ENCODE measurements at places on chromosomes 5 and 9.

- DNase-seq, result no peak
Measured at GRCh38 chr9:122396614-122397148, 25.9 kb downstream of the PTGS1 start.

DNA sequence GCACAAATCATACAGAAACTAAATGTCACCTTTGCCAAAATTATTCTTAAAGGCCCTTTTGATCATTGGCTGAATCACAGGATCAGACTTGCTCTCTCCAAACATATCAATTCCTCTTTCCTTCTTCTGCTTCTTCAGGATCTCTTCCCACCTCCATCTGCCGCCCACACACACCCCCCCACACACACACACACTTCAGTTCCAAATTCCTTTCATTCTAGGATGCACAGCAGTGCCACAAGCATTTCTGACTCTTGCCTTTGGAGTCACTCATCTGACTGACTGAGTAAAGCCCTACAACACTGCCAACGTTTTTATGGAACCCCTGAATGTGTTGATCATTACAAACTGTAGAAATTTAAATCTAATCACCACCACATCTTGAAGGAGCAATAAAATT lies 22.9 kb downstream of the DNAH5 start:
- no peak for DNase-seq

- DNase-seq, result no peak
Measured at GRCh38 chr9:6184749-6185645, 30.6 kb upstream of the IL33 start.

DNA sequence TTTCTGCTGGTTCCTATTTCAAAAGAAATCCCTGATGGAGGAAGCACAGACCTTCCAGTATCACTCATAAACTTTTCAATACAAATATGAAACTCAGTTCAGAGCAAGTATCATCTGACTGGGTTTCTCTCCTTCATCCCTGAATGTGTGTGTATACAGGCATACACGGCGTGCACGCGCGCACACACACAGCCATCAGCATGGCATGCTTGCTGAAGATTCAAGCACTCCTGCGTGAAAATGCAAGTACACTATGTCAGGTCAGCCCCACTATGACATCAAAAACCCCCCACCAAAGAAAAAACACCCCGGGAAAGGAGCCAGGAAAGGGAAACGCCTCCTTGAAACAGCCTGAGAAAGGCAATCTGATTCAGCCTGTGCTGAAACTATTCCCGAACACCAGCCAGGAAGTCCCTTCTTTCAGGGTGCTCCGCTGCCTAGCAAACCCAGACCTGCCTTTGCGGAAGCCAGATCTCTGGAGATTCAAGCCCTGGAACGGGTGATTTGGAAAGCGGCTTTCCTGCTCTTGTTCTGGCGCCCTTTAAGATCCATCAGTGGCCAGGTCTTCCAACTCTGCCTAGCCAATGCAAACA lies 831 bp downstream of the KLHL3 start:
- DNase-seq, result no peak

GRCh38 chr9:125851979-125852378 lies 104.8 kb downstream of the PBX3 start:
- DNase-seq, result no peak

- peak; percentile 78 for DNase-seq
Measured at GRCh38 chr9:21110708-21111576, 30.7 kb downstream of the IFNW1 start.

DNA sequence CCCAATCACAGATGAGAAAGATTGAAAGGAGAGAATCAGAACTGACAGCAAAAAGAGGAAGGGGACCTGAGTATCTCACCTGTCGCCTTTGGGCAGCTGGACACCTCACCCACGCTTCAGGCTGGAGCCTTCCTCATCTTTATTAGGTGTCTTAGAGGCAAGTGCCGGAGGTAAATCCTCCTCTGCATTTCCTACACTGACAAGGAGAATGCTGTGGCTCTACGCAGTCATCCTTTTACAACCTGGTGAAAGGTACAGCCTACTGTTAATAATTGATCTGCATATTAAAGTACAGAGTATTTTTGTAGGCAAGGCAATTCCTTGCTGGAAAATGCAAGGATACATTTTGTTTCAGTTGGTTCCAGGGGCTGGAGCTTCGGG lies 34.8 kb downstream of the PRLR start:
- DNase-seq, result no peak

GRCh38 chr9:35481347-35481975 lies 8.4 kb upstream of the RUSC2 start:
- no peak for DNase-seq

- no peak for DNase-seq
Measured at GRCh38 chr5:50863534-50864170, 197.2 kb downstream of the PARP8 start.

DNA sequence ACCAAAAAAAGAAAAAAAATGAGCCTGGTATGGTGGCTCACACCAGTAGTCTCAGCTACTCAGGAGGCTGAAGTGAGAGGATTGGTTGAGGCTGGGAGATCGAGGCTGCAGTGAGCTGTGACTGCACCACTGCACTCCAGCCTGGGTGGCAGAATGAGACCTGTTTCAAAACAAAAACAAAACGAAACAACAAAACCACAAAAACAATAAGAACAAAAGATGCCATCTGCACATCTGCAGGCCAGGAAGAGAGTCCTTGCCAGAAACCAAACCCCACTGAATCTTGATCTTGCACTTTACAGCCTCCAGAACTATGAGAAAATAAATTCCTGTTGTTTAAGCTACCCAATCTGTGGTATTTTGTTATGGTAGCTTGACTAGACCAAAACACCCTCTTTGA lies 207.7 kb downstream of the YTHDC2 start:
- DNase-seq, result no peak

DNA sequence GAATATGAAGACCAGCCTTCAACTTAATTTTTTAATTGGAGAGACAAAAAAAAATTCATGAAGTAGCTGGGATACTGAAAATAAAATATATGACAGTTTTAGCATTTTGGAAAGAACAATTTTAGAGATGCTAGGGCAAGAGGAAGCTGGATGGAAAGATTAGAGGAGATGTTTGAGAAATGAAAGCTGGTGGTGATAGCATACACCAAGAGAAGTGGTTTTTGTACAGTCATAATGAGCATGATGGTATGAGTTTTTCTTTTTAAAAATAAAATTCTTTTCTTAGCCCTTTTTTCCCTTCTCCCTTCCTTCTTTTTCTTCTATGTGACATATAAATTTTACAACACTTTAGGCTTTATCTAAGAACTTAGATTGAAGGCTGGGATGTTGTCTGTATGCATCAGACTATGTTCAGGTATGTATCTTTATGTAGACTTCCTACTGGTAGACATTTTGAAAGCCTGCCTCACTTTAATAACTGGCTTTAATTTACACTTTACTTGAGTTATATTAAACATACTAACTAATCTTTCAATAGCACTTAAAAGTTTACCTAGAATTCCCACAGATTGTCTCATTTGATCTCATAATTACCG lies 522.5 kb downstream of the TLE4 start:
- DNase-seq, result no peak

GRCh38 chr9:78973907-78974306 lies 597.9 kb upstream of the TLE4 start:
- DNase-seq, result no peak

- DNase-seq, result no peak
Measured at GRCh38 chr5:143235423-143235822, 168.1 kb downstream of the NR3C1 start.

GRCh38 chr5:177100714-177101121 lies 14.0 kb downstream of the FGFR4 start:
- no peak for DNase-seq

DNA sequence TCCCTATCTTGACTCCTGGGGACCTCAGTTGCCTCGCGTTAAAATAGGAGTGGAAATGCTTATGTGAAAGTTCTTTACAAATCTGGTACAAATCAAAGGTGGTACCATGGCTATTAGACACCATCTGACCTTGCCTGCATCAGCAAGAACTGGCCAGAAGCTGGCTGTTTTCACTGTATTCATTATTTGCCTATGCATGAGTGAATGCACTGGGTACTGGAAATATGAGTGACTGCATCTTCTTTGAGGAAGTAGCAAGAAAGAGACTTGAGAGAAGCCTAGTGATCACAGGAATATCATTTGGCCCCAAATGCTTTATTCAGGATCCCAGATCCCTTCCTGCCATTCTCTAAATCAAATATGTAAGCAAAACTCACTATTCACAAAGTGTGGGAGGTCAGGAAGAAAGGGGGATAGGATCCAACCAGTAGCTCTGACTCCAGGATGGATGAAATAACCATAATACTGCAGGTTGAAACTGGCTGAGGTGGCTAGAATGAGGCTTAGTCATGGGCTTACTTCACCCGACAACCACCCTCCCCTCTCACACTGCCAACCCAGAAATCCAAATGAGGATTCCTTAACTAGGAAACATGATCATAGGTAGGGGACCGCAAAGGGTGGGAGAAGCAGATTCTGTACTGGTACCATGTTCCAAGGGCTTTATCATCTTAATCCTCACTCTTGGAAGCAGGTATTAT lies 56.7 kb downstream of the FAM114A2 start:
- DNase-seq, result no peak

DNA sequence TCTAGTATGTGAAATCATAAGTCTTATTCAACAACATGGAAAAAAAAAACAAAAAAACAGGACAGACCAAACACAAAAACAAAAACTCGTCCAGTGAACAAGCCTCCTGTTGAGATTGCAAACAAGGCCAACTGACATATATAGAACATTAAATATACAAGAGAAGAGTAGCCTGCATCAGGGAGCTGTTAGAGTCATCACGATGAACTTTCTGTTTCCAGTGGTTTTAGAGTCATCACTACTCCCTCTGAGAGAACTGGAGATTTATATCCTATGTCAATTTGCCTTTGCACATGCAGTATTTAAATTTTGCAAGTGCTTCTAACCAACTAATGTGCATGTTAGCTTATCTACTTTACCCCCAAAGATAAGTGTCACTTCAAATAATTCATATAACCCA lies 9.9 kb downstream of the SNCAIP start:
- no peak for DNase-seq

DNA sequence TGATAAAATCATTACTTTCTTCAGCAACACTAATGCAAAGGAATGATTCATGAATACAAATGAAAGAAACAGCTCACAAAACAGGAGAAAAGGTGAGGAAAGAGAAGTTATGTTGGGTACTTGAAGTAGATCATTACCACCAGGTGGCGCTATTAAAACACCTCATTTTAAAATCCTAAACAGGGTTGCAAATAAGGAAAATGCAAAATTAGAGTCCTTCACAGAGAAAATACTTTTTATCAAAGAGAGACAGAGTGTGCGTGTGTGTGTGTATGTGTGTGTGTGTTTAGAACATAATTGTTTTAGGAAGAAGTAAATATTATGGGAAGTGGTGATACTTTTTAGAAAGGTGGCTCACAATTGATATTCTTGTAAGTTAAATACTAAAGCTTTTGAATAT lies 49.5 kb upstream of the CD180 start:
- peak; percentile 78 for DNase-seq

Data from Jurkat, Clone E6-1 (cell line).